Thyroid gland (tissue), 4 donors: ENCODE measurements at places on chromosomes 5 and 9. TPM values are rescaled to one million over a fixed set of nuclear protein-coding genes. Genes with fewer than 3 reads are reported as not detected.

Gene CAMK2A
- total RNA-seq, result not detected

Gene NSUN2
- total RNA-seq, result 47.7 TPM

Gene LCN1
- total RNA-seq, result not detected

Gene RPL7A
- total RNA-seq, result 1,490 TPM

Gene PRELID2
- total RNA-seq, result 18.2 TPM

Gene DND1
- total RNA-seq, result 1.3 TPM

Gene SIMC1
- total RNA-seq, result 14.9 TPM

Gene GLE1
- total RNA-seq, result 25.5 TPM

Gene PAPPA
- total RNA-seq, result 1.0 TPM

Gene IFNW1
- total RNA-seq, result not detected

Gene CDC20B
- not detected for total RNA-seq

Gene ARHGEF39
- not detected for total RNA-seq

GRCh38 chr5:138657360-138657759 is 82.2 kb upstream of the HSPA9 start:
- H3K36me3 ChIP-seq, result no peaks in the 10 kb centered on the region
- H3K4me1 ChIP-seq, result no peaks in the 10 kb centered on the region
- DNase-seq, result no peak
- H3K27ac ChIP-seq, result no peak overlapping the region
- H3K4me3 ChIP-seq, result no peak overlapping the region

DNA sequence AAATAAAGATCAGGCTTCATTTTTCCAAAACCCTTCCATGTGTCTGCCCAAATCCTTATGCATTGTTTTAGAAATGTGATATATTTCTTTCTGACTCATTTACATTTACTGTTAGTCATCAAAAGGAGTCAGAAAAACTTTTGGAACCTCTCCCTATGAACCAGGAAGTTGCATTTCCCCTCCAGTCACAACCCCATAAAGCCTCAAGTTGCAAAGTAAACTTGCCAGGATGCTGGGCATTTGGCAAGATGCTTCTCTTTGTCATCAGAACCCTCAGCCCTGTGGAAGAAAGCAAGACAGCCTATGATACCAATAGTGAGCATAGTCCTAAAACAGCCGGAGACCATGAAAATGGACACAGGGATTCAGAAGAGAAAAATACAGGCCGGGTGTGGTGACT is 84.2 kb downstream of the MUSK start:
- peaks cover 10% of the 10 kb centered on the region for H3K4me1 ChIP-seq
- no peaks in the 10 kb centered on the region for H3K36me3 ChIP-seq
- no peak for DNase-seq
- no peaks in the 10 kb centered on the region for H3K27me3 ChIP-seq

DNA sequence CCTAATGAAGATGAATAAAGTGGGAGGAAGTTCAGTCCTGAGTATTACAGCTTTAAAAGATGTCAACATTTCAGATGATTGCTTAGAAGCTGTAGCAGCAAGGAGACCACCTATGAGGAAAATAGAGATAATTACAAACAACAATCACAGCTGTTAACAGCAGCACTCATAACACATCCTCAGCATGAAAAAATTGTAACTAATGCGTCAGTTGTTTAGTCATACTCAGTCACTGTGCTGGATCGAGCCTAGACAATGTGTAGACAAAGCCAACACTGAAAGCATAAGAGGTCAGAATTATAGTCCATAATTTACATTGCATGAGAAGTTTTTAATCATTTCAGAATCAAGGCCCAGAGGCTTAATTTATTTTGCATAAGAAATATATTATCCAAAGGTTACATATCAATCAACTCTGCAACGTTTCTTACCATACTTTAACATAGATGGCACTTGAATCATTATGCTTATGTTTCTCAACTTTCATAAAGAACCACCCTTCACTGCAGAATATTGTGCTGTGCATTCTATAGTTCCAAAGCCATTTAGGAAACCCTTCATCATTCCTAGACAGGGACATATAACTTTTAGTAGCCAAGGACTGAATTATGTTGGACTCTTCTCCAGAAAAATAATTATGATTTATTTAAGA is 60.2 kb upstream of the HAPLN1 start:
- no peaks in the 10 kb centered on the region for H3K36me3 ChIP-seq
- no peaks in the 10 kb centered on the region for H3K4me1 ChIP-seq
- no peak overlapping the region for H3K4me3 ChIP-seq
- no peak overlapping the region for H3K27ac ChIP-seq
- no peak for DNase-seq

- DNase-seq, result no peak
- peak overlapping the region; percentile 96 for H3K27ac ChIP-seq
- no peaks in the 10 kb centered on the region for H3K36me3 ChIP-seq
- H3K4me3 ChIP-seq, result no peak overlapping the region
These were observed 1.9 kb downstream of the ABO start for GRCh38 chr9:133273098-133273497.

DNA sequence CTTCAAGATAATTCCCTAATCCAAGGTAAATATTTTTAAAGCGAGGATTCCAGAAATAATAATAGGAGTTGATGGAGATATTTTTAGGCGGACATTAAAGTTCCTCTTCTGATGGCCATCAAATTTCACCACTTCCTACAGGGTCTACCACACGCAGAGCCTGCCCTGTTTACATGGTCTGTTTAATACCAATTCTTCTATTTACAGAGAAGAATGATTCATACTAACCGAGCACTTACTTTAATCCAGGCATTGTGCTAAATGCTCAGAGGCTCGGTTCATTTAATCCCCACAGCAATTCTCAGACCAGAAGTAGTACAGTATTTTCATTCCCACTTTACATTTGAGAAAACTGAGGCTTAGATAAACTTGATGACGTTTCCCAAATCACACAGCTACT is 3.0 kb upstream of the ITGA1 start:
- H3K36me3 ChIP-seq, result no peaks in the 10 kb centered on the region
- H3K27ac ChIP-seq, result no peak overlapping the region
- H3K27me3 ChIP-seq, result no peaks in the 10 kb centered on the region
- H3K4me1 ChIP-seq, result peaks cover 3% of the 10 kb centered on the region
- DNase-seq, result no peak

- H3K27ac ChIP-seq, result no peak overlapping the region
- H3K27me3 ChIP-seq, result no peaks in the 10 kb centered on the region
- H3K4me3 ChIP-seq, result no peak overlapping the region
- no peaks in the 10 kb centered on the region for H3K36me3 ChIP-seq
- no peaks in the 10 kb centered on the region for H3K4me1 ChIP-seq
- DNase-seq, result no peak
These were observed 294.7 kb upstream of the SLC30A5 start for GRCh38 chr5:68798877-68799843.

DNA sequence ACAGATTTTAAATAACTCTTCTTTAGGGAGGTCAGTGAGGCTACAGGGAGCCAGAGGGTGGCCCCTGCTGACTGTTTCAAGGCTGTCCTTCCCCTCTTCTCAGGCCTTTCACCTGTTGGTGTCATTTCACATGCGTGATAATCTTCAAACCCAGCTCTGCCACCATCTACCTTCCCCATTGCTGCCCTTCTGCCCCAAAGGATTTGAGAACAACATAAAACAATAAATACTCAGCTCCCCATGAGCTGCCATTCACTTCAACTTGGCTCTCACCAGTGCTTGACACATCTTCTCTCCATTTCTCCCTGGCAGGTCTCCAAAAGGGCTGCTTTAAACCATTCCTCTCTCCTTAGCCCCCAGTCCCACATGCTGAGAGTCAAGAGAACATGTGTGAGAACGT is 75.5 kb upstream of the PALM2AKAP2 start:
- no peak overlapping the region for H3K4me3 ChIP-seq
- no peaks in the 10 kb centered on the region for H3K27me3 ChIP-seq
- no peak for DNase-seq
- H3K36me3 ChIP-seq, result no peaks in the 10 kb centered on the region
- no peaks in the 10 kb centered on the region for H3K4me1 ChIP-seq

- H3K4me3 ChIP-seq, result no peak overlapping the region
- H3K36me3 ChIP-seq, result peaks cover 21% of the 10 kb centered on the region
- H3K27ac ChIP-seq, result peak overlapping the region; percentile 39
- H3K4me1 ChIP-seq, result no peaks in the 10 kb centered on the region
- no peak for DNase-seq
These were observed 44.4 kb upstream of the GPR21 start for GRCh38 chr9:122988920-122989621.

DNA sequence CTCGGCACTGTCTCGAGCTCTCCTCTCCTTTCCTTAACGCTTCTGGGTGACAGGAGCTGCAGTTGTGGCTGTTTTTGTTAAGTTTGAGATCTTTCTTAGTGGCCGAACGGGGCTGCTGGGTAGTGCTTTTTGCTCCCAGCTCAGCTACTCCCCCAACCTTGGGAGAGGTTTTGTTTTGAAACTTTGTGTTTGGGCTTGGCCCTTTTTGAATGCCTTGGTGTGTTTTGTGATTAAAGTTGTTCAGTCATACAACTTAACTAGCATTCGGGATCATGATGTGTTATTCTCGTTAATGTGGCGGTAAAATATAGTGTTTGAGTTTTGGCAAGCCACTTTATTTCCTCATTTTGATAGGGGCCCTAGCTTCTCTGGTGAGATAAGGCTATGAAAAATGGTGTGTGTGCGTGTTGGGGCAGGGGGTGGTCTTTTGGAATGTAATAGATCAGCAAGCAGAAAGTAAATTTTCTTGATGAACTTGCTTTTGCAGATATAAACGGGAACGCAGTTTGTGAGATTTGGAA is 1.1 kb downstream of the KDM3B start:
- no peak for DNase-seq
- H3K4me3 ChIP-seq, result peak overlapping the region; percentile 41
- peak overlapping the region; percentile 96 for H3K27ac ChIP-seq
- H3K4me1 ChIP-seq, result peaks cover 21% of the 10 kb centered on the region

GRCh38 chr5:76703707-76704106 is 12.2 kb upstream of the F2R start:
- no peak overlapping the region for H3K27ac ChIP-seq
- H3K36me3 ChIP-seq, result peaks cover 2% of the 10 kb centered on the region
- no peaks in the 10 kb centered on the region for H3K4me1 ChIP-seq
- DNase-seq, result no peak

DNA sequence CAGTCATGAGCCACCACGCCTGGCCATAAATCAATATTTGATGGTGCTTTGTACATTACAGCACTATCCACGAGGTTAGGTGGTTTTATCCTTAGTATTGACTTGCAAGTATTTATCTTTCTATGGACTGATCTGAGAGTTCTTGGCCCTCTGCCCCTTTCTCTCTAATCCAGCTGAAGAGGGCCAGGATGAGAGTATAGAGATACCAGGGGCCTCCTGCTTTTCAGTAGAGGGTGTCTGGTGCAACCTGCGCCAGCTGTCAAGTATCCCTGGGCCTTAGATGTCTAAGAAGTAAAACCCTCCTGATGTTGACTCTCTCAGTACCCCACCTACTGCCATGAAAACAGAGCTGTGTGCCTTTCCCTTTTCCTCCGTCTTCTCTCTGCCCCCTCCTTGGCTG is 153.4 kb downstream of the SLIT3 start:
- no peaks in the 10 kb centered on the region for H3K27me3 ChIP-seq
- no peak overlapping the region for H3K4me3 ChIP-seq
- H3K36me3 ChIP-seq, result no peaks in the 10 kb centered on the region
- peaks cover 5% of the 10 kb centered on the region for H3K4me1 ChIP-seq

DNA sequence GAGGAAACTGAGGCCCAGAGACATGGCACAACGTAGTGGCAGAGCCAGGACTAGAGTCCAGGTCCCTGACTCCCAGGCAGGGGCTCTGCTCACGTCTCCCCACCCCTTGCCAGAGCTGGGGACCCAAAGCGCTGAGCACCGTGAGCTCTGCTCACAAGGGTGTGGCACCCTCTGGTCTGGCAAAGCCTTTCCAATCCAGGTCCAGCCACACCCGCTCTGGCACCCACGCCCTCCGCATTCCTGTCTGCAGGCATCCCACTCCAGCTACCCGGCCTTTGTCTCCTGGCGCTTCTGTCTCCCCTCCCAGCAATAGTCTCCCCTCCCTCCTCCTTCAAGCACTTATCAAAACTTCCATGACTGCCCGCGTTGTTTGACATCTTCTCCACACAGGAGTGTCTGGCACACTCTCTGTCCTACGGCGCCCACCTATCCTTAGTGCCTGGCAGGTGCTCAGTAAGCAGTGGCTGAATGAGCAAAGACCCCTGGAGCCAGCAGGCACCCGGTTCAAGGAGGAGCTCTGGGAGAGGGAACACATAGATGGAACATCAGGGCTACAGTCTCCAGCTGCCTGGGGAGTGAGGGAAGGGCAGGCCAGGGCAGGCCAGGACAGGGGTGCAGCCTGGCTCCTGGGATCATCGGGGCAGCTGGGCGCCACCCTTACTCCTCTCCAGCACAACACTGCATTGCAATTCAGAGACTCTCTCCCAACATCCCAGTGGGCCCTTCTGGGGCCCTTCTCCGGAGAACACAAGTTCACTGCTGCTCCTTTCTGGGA is 12.0 kb downstream of the HIGD2A start:
- no peak for DNase-seq
- peaks cover 3% of the 10 kb centered on the region for H3K4me1 ChIP-seq
- no peaks in the 10 kb centered on the region for H3K36me3 ChIP-seq
- no peak overlapping the region for H3K4me3 ChIP-seq
- no peak overlapping the region for H3K27ac ChIP-seq

DNA sequence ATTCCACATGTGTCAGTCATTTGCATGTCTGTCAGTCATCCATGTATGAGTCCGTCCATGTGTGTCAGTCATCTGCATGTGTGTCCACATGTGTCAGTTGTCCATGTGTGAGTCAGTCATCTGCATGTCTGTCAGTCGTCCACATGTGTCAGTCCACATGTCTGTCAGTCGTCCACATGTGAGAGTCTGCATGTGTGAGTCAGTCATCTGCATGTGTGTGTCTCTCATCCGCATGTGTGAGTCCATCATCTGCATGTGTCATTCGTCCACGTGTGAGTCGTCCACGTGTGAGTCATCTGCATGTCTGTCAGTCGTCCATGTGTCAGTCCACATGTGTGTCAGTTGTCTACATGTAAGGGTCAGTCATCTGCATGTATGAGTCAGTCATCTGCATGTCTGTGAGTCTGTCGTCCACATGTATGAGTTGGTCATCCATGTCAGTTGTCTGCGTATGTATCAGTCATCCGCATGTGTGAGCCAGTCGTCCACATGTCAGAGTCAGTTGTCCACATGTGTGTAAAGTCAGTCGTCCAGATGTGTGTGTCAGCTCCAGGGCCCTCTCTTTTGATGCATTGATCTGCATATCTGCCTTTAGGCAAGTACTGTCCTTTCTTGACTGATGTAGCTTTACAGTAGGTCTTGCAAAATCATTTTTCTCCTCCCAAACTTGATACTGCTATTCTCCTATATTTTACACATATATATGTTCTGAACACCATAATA is 72.5 kb upstream of the CACNA1B start:
- H3K27ac ChIP-seq, result no peak overlapping the region
- no peak overlapping the region for H3K4me3 ChIP-seq
- DNase-seq, result no peak
- peaks cover 16% of the 10 kb centered on the region for H3K36me3 ChIP-seq

- H3K4me3 ChIP-seq, result no peak overlapping the region
- H3K4me1 ChIP-seq, result no peaks in the 10 kb centered on the region
- DNase-seq, result no peak
- no peaks in the 10 kb centered on the region for H3K27me3 ChIP-seq
- no peak overlapping the region for H3K27ac ChIP-seq
These were observed 465.4 kb downstream of the RASEF start for GRCh38 chr9:82597241-82598203.

- H3K27ac ChIP-seq, result peak overlapping the region; percentile 88
- no peaks in the 10 kb centered on the region for H3K36me3 ChIP-seq
- DNase-seq, result no peak
- H3K4me3 ChIP-seq, result no peak overlapping the region
These were observed 25.3 kb downstream of the ARRDC3 start for GRCh38 chr5:91357806-91358205.
